ENCODE measurements at places on chromosomes 4 and X. TPM values are rescaled to one million over a fixed set of nuclear protein-coding genes. Genes with fewer than 3 reads are reported as not detected.

The DGKK gene
- total RNA-seq, result not detected

The MFAP3L gene
- 1.9 TPM for total RNA-seq

The PAGE4 gene
- total RNA-seq, result not detected

The CXCL11 gene
- total RNA-seq, result 4.7 TPM

The L1CAM gene
- 0.05 TPM for total RNA-seq

The RHOH gene
- 3.3 TPM for total RNA-seq

The GAGE13 gene
- total RNA-seq, result not detected

The XAGE1A gene
- not detected for total RNA-seq

The MBTPS2 gene
- 6.9 TPM for total RNA-seq

The F8A3 gene
- total RNA-seq, result 5.9 TPM

The VCX3A gene
- total RNA-seq, result not detected

The F8A2 gene
- total RNA-seq, result not detected

The GABRG1 gene
- not detected for total RNA-seq

The AMOT gene
- 1.6 TPM for total RNA-seq

The STBD1 gene
- total RNA-seq, result 3.5 TPM

The FGF5 gene
- 0.20 TPM for total RNA-seq

The SSX2 gene
- not detected for total RNA-seq

The KCNIP4 gene
- total RNA-seq, result not detected

The PFKFB1 gene
- not detected for total RNA-seq

The FMR1NB gene
- total RNA-seq, result not detected

The PAGE5 gene
- not detected for total RNA-seq

The SCD5 gene
- total RNA-seq, result 33.6 TPM

The TTC29 gene
- not detected for total RNA-seq

The ERAS gene
- total RNA-seq, result not detected

The TFDP3 gene
- total RNA-seq, result not detected

The NRK gene
- 0.07 TPM for total RNA-seq

The ASMT gene
- total RNA-seq, result not detected

The ALAS2 gene
- not detected for total RNA-seq

The SYNPO2 gene
- total RNA-seq, result 0.30 TPM

The STK32B gene
- total RNA-seq, result 15.4 TPM

The CLNK gene
- total RNA-seq, result not detected

The EMCN gene
- total RNA-seq, result 91.0 TPM

The ADH1B gene
- not detected for total RNA-seq

The ZNF330 gene
- 22.9 TPM for total RNA-seq

The PRR32 gene
- total RNA-seq, result not detected

The CXCL6 gene
- 0.67 TPM for total RNA-seq

The BEX4 gene
- total RNA-seq, result 13.7 TPM

The PNMA6F gene
- not detected for total RNA-seq

The MAOB gene
- total RNA-seq, result not detected

The OPRPN gene
- total RNA-seq, result not detected

The ATP2B3 gene
- not detected for total RNA-seq

The ADRA2C gene
- total RNA-seq, result not detected

The CLDN22 gene
- total RNA-seq, result not detected

The MEPE gene
- total RNA-seq, result not detected

The NAA10 gene
- 166 TPM for total RNA-seq

The XKRX gene
- total RNA-seq, result 0.69 TPM

The MAGEA10 gene
- total RNA-seq, result not detected

The ETDA gene
- not detected for total RNA-seq

The HERC5 gene
- total RNA-seq, result 6.2 TPM

The MID1 gene
- total RNA-seq, result 12.7 TPM

The SSX1 gene
- not detected for total RNA-seq

The CDS1 gene
- total RNA-seq, result under 0.01 TPM

The GUCY1A1 gene
- total RNA-seq, result 0.67 TPM

The MAGEA4 gene
- total RNA-seq, result not detected

The ZCCHC18 gene
- total RNA-seq, result 1.5 TPM

The PAGE2 gene
- not detected for total RNA-seq

The TASL gene
- total RNA-seq, result not detected

Data from mammary microvascular endothelial cell (primary cell).